ENCODE measurements at places on chromosomes 1 and 21. TPM values are rescaled to one million over a fixed set of nuclear protein-coding genes. Genes with fewer than 3 reads are reported as not detected.

The CELA3A gene
- total RNA-seq, result not detected

The TMEM79 gene
- total RNA-seq, result 1.3 TPM

The SV2A gene
- total RNA-seq, result 0.91 TPM

The SMCP gene
- total RNA-seq, result not detected

The PRDM16 gene
- 13.5 TPM for total RNA-seq

The SLC1A7 gene
- not detected for total RNA-seq

The RGS8 gene
- not detected for total RNA-seq

The AMY1C gene
- total RNA-seq, result not detected

The KCNH1 gene
- total RNA-seq, result not detected

GRCh38 chr21:17185674-17186073, 327.2 kb upstream of the CXADR start:
- no peak overlapping the region for H3K27ac ChIP-seq
- no peak for DNase-seq
- no peaks in the 10 kb centered on the region for H3K4me1 ChIP-seq
- H3K27me3 ChIP-seq, result no peaks in the 10 kb centered on the region

GRCh38 chr21:44926331-44927101, 5.8 kb upstream of the ITGB2 start:
- H3K27me3 ChIP-seq, result peaks cover under 1% of the 10 kb centered on the region
- H3K4me3 ChIP-seq, result no peak overlapping the region
- H3K27ac ChIP-seq, result peak overlapping the region; percentile 85
- peaks cover 38% of the 10 kb centered on the region for H3K4me1 ChIP-seq
- peak; percentile 54 for DNase-seq

DNA sequence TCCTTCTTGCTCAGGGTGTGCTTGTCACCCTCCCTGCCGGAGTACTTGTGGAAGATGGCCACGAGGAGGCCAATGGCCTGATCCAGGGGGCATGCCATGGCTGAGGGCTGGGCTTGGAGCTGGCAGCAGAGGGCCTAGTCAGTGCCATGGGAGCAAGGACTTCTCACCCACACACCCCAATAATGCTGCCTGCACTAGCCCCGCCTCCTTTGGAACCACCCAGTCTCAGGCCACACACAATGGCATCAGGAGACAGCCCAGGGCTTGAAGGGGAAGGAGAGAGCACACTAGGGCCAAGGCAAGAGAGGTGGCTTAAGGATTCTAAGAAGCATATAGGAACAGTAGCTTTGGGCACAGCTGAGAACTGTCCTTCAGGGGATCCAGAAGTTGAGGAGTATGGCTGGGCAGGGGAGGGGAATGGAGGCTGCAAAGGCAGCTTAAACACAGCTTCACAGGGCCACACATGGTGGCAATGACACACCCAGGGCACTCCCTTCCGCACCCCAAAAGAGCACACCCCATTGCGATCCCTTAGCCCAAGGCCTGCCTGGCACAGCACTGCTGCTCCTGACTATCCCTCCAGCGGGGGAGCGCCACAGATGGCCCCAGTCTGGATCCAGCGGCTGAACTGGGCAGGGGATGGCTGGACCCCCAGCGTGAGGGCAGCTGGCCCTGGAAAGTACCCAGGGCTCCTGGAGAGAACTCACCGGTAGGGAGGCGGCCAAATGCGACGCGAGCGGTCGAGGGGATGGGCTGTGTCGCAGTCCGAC, at the start of gene S100A6:
TSS of gene S100A6 (minus strand) at position 750 of the 770 bp plus-strand sequence. CDS start at position 98, 652 bp downstream.
- peak within 1 kb of the TSS; percentile 91 for H3K4me3 ChIP-seq
- H3K27ac ChIP-seq, result peak within 1 kb of the TSS; percentile 98
- no peaks in the 10 kb centered on the region for H3K27me3 ChIP-seq
- DNase-seq, result peak; percentile 90
- H3K4me1 ChIP-seq, result peaks cover 49% of the 10 kb centered on the region

DNA sequence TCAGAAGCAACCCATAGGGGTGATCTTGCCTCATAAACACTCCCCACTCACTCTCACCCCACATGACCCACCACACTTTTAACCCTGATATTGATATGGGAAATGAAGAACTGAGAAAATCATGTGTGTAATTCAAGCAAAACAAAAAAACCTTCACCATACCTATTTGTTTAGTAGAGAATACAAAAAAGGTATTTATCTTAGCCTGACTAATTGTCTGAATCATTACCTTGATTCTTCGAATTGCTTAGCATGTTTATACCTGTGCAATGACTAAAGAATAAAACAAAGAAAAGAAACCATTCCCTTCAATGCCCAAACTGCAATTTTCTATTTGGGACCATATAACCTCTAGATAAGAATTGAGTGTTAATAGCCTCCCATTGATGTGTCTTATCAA, 1.8 kb downstream of the CLDN17 start:
- no peak overlapping the region for H3K27ac ChIP-seq
- no peaks in the 10 kb centered on the region for H3K4me1 ChIP-seq
- no peak overlapping the region for H3K4me3 ChIP-seq
- no peaks in the 10 kb centered on the region for H3K27me3 ChIP-seq
- H3K36me3 ChIP-seq, result no peaks in the 10 kb centered on the region

GRCh38 chr1:37701051-37701450, 8.7 kb downstream of the CDCA8 start:
- H3K4me1 ChIP-seq, result no peaks in the 10 kb centered on the region
- H3K4me3 ChIP-seq, result no peak overlapping the region
- H3K36me3 ChIP-seq, result peaks cover 5% of the 10 kb centered on the region
- no peak overlapping the region for H3K27ac ChIP-seq
- H3K27me3 ChIP-seq, result no peaks in the 10 kb centered on the region
- no peak for DNase-seq

- H3K4me3 ChIP-seq, result peak overlapping the region; percentile 48
- peaks cover 55% of the 10 kb centered on the region for H3K4me1 ChIP-seq
- no peaks in the 10 kb centered on the region for H3K36me3 ChIP-seq
Observed at GRCh38 chr21:44874497-44875315, 1.2 kb upstream of the PTTG1IP start.

DNA sequence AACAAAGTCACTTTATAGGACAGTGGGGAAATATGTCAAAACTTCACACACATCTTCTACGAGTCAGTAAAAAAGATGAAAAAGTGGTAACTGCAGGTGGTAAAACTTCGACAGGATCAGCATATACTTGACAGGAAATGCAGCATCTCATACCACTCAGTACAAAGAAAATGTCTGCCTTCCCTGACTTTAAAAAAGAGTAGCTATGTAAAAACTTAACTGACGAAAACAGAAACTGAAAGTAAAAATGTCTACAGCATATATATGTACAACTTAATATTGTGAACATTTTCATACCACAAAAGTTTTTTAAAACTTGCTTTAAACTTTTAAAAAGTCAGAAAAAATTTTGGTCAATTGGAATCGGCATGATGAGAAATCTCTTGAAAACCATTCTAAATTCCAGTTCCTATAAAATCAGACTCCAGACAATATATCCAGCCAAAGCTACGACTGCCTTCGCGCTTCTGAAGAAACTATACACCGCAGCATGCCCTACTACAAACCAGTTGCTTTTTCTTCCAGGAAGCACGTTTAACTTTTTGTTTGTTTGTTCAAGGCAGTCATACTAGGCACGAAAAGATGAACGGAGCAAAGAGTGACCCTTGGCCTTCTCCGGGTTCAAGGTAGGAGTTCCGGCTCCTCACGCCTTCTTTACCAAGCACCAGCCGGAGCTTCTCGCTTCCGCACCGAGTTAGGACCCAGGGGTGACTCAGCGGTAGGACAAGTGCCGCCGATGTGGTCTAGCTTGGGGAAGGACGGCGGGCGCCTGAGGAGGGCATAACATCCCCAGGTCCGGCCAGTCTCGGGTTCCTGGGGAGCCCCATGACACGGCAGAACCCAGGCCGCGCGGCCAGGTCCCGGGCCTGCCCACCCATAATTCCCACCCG, 612 bp downstream of the PSMA5 start:
- peak overlapping the region; percentile 74 for H3K4me3 ChIP-seq
- peaks cover 13% of the 10 kb centered on the region for H3K36me3 ChIP-seq
- peaks cover 24% of the 10 kb centered on the region for H3K4me1 ChIP-seq
- no peaks in the 10 kb centered on the region for H3K27me3 ChIP-seq
- H3K27ac ChIP-seq, result peak overlapping the region; percentile 94

DNA sequence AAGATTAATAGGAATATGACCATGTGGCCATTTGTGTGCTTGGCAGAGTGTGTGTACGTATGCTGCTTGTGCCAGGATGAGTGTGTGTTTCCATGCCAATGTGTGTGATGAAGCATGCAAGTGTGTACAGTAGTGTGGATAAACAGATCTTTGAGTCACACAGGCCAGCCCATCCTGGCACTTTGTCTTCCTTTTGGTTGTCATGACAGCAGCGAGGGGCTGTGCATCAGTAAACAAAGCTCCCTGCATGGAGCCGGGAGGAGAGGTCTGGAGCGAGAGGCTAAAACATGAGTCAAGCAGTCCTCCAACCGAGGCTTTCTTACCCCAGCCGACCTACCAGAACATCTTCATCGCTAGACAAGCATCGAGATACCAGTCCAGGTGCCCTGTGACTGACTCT, 221.2 kb downstream of the CACNA1E start:
- H3K4me1 ChIP-seq, result no peaks in the 10 kb centered on the region
- no peak for DNase-seq
- H3K27me3 ChIP-seq, result no peaks in the 10 kb centered on the region

DNA sequence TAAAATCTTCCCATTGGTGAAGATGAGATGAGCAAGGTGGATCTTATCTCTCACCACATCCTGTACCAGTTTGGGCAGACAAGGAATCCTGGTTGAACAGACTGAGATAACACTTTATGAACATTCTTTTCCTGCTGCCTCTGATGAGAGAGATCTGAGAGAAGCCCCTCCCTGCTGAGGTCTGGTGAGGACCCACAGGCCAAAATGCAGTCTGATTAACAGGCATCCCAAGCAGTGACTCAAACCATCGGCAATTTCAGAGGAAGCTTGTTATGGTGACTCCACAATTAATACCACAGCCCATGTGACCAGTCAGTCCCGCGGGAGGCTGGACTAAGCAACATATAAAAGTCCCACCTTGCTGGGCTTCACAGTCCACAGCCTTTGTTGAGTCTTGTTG, at the start of gene PRR9:
TSS of gene PRR9 (plus strand) at position 373 of the 400 bp plus-strand sequence. CDS start 561 bp downstream, outside the sequence.
- no peak for DNase-seq
- no peak within 1 kb of the TSS for H3K27ac ChIP-seq
- H3K4me1 ChIP-seq, result no peaks in the 10 kb centered on the region
- no peaks in the 10 kb centered on the region for H3K27me3 ChIP-seq
- no peaks in the 10 kb centered on the region for H3K36me3 ChIP-seq

DNA sequence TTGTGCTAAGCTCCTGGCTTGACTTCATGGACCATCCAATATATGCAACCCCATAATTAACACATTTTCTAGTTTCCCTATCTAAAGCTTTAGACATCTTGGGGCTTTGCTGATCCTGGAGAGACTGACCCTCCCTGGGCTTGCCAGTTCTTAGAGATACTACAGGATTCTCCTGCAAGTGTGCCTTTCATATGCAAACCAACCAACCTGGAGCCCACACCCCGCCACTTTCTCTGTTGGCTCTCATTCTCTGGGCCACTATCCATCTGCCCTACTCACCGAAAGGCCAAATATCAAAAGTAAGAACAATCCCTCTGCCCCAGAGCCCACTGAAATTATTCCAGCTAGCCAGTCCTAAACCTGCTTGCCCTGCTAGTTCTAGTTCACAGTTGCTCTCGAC, 2.2 kb upstream of the GBP6 start:
- peaks cover 21% of the 10 kb centered on the region for H3K4me1 ChIP-seq
- no peak overlapping the region for H3K27ac ChIP-seq
- H3K36me3 ChIP-seq, result no peaks in the 10 kb centered on the region
- H3K4me3 ChIP-seq, result no peak overlapping the region
- H3K27me3 ChIP-seq, result no peaks in the 10 kb centered on the region
- DNase-seq, result no peak

DNA sequence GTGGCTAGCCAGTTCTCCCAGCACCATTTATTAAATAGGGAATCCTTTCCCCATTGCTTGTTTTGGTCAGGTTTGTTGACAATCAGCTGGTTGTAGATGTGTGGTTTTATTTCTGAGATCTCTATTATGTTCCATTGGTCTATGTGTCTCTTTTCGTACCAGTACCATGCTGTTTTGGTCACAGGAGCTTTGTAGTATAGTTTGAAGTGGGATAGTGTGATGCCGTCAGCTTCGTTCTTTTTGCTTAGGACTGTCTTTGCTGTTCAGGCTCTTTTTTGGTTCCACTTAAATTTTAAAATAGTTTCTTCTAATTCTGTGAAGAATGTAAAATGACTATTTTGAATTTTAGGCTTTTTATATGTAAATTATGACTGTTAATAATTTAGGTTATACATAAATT, 68.9 kb downstream of the WDR64 start:
- H3K4me1 ChIP-seq, result no peaks in the 10 kb centered on the region
- H3K27ac ChIP-seq, result no peak overlapping the region
- H3K27me3 ChIP-seq, result no peaks in the 10 kb centered on the region
- DNase-seq, result no peak

GRCh38 chr1:33763406-33763805, 100.5 kb upstream of the HMGB4 start:
- H3K27ac ChIP-seq, result no peak overlapping the region
- H3K36me3 ChIP-seq, result no peaks in the 10 kb centered on the region
- no peak for DNase-seq
- H3K4me3 ChIP-seq, result no peak overlapping the region
- H3K27me3 ChIP-seq, result no peaks in the 10 kb centered on the region
- H3K4me1 ChIP-seq, result no peaks in the 10 kb centered on the region

DNA sequence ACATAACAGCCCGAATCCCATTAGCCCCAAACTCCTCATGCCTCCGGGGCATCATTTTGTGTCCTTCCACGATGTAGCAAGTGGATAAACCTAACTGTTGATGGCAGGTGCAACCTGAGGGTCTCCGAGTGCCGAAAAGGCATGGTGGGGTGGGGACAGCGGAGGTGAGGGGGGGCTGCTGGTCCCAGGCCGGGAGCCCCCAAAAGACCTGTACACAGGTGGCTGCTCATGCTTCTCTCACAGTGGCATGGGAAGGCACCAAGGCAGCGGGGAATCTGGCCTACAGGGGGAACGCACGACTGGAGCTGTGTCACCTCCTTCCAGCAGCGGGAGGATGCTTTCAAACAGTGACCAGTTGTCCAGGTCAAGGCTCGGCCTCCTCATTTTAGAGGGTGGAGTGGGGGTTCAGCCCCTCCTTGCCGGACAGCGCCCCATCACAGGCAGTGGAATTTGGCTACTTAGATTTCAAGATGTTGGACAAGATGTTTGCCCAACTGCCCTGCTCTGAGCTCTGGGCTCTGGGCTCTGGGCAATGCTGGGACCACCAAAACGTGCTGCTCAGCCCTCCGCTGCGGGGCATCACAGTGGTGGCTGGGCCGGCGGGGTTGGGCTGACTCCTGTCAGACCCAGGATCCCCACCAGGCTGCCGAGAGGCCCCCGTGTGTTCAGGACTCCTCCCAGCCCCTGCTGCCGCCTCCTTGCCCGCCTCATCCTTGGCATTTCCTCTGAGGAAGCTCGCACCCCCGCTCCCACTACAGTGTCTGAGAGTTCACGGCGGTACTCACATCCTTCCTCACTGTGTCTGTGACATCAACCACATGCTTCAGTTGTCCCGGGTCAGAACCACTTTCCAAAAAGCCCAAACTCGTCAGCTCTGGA, 7.6 kb downstream of the DNMT3L start:
- H3K27ac ChIP-seq, result no peak overlapping the region
- no peaks in the 10 kb centered on the region for H3K36me3 ChIP-seq
- H3K27me3 ChIP-seq, result no peaks in the 10 kb centered on the region
- DNase-seq, result no peak
- peaks cover 9% of the 10 kb centered on the region for H3K4me1 ChIP-seq
- H3K4me3 ChIP-seq, result no peak overlapping the region

Measured in upper lobe of left lung (tissue), 6 donors.